ENCODE measurements at places on chromosomes 6 and 20.
A peak's percentile ranks its signal among the peaks of the same experiment; 100 is the strongest.

GRCh38 chr6:6178795-6179194, 141.7 kb downstream of the F13A1 start:
- no peak for DNase-seq

DNA sequence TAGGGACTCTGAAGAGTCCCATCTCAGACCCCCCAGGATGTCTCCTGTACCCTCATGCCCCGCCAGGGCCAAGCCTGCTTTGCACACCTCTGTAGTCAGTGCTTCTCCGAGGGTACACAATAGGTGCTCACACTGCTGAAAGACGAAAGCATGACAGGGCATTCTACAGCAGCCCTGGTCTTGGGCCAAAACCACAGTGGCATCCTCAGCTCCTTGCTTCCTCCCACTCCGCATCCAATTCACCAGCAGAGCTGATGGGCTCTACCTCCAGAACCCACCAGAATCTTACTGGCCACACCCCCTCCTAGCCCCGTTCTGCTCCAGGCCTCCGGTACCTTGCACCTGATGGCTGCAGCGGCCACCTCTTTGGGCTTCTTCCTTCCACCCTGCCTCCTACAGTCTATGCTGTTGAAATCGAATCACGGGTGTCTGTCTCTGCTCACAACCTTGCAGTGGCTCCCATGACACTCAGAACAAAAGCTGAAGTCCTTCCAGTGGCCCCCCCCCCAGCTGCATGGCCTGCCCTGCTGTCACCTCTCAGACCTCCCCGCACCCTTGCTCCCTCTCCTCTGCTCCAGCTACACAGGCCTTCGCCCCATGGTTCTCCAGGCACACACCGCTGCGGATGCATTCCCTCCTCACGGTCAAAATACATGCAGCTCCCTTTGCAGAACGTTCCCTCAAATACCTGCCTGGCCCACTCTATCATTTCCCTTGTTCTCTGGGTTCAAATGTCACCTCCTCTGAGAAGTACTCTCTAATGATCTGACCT, 1.2 kb downstream of the ANGPT4 start:
- no peak for DNase-seq

DNA sequence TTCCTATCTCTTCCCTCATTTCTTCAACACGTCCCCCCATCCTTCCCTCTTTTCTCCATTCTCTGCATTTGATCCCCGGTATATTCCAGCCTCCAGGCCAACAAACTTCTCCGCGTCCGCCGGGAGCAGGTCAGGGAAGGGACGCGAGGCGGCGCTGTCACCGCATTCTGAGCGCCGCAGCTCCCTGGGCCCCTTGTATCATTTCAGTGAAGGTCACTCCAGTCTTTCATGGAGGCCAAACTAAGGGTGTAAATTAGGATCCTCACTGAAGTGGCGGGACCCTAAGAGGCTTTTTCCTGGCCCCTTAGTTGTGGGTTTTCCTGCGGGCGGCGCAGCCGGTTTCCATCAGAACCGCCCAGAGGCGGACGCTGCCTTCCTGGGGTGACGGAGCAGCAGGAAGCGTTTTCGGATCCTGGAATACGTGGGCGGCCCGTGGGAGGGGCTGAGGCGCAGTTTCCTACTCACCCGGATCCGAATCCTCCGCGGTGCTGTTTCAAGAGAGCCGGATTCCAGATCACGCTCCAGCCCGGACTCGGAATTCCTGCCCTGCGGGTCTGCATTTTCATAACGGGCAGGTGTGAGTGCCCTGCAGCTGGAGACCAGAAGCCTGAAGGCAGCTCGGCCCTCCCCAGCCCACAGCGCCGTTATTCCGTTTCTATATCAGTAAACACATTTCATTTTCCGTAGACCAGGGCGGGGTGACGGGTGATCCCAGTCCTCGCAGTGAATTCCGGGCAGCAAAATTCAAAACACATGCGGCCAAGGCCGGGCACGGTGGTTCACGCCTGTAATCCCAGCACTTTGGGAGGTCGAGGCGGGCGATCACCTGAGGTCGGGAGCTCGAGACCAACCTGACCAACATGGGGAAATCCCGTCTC, 3.6 kb upstream of the MICA start:
- DNase-seq = peak; percentile 53

DNA sequence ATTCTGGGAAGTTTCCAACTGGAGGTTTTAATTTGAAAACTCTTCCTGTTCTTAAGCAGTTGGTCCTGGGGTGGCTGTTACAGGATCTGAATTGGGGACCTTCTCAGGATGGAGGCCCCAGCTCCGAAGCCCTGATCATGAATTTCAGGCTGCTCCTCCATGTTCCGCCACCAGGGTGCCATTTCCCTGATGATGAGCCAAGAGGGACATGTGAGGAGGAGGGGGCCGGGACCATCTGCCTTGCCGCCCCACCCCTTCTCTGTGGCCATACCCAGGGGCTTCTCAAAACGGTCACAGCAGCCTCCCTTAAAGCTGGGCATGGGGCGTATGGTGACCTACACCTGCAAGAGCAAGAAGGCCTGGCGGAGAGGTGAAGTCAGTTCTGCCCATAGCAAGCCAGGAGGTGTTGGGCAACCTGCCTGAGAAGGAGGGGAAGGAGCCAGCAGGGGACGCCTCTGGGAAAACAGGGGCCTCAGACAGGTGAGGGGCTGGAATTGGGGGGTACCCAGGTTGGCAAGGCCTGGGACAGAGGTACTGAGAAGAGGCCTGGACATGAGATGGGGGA, 3.6 kb upstream of the BAK1 start:
- DNase-seq = no peak

- no peak for DNase-seq
These were observed 70.8 kb upstream of the SLC35B3 start for GRCh38 chr6:8506126-8506525.

Data from CD8-positive, alpha-beta T cell (primary cell).